ENCODE measurements at places on chromosomes 5 and 9.
A peak's percentile ranks its signal among the peaks of the same experiment; 100 is the strongest.

DNA sequence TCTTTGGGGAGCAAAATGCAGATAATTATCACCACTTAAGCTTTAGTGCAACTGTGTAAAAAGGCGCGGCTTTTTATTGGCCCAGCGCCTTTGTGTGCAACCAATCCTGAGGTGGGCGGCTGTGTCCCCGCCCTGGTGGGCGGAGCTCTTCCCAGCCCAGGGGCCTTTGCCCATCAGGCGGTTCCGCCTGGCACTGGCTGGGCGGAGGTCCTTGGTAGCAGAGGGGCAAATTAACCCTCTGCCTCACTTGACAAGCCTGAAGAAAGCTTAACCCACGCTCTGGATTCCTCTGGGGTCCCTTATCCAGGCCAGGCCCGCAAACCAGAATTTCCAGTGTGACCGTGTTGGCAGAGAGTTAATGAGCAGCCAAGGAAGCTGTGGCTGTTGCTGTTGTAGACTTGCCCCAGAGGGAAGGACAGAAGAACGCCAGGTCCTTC, 12.8 kb upstream of the NIPAL4 start:
- DNase-seq, result no peak

GRCh38 chr5:159128070-159128541, 28.4 kb upstream of the EBF1 start:
- DNase-seq, result no peak

DNA sequence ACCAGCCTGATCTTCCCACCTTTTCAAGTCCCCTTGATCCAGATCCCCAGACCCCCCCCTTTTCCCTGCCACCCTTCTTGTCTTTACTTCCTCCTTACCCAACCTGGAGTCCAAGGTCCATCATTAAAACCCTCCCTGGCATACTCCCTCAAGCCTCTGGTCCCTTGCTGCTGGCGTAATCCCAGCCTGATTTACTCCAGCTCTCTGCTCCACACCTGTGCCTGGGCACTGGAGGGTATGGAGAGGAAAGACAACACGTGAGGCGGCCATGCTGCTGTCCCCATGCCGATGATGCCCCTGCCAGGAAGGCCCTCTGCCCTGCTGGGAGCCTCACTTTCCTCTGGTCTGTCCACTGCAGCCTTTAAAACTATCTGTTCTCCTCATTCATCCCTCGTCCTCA, 5.1 kb downstream of the B4GALT7 start:
- DNase-seq, result no peak

DNA sequence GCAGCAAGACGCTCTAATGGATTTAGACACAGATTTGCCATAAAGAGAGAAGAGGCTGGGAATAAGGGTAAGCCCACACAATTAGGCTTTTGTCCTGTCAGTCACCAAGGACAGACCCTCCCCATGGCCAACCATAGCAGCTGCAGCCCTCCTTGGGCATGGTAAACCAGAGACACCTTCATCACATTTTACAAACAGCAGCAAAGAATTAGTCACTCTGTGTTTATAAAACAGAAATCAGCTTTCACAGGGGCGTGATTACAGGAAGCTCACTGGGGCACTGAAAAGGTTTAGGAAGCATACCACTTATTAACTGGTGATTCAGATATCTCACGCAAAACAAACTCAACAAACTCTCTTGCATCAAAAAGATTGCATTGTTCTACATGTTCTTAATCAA, 37.3 kb upstream of the ZNF622 start:
- peak; percentile 55 for DNase-seq

DNA sequence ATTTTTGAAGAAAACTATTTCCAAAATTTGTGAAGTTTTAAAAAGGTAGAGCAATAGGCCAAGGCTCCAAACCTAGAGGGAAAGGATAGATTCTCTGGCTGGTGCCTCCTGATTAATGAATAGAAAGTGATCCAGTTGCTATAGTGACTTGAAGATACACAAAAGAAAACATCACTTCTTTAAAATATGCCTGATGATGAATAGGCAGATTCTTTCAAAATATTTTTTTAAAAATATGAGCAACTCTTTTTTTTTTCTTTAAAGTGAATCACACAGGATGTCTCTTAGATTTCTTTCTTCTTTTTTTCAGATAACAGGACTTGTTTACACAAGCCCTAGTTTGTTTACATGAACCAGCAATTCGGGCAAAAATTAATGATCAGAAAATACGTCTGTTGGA, 124.4 kb downstream of the RFK start:
- DNase-seq, result peak; percentile 10

DNA sequence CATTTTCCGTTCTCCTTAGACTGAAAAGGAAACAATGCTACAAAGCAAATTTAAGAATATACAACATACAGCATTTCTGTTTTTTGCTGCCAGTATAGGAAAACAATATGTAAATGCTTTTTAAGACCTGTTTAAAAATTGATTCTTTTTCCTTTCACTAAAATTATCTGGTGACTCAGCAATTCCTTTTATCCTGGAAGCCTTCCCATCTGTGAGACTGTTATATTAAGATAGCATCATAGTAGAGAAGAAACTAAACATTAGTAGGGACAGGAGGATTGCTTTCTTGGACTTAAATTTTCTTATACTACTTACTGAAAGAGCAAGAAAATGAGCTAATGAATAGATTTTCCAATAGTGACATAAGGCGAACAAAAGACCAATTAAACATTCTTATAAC, 30.0 kb upstream of the GPR21 start:
- no peak for DNase-seq

DNA sequence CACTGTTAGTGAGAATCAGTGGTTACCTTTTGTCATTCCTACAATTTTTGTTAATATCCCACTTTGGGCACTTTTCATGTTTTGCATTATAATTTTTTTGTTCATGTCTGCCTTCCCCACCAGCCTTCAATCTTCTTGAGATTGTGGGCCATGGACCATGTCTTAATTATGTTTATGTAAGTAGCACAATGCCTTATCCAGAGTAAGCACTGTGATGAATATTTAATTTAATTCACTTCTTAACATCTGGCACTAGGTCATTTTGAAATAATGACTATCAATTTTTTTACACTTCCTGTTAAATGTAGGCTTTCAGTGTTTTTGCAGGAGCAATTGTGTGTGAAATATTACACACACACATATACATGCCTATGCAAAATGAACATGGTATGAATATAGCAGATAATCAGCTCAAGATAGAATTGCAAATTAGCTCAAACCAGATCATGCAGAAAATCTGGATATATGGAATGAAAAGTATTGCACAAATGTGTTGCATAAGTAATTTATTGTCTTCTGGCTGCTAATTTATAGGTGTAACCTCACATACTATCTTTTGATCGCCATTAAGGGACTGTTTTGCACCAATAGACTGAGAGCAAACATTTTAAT, 5.3 kb upstream of the SHOC1 start:
- DNase-seq, result no peak

DNA sequence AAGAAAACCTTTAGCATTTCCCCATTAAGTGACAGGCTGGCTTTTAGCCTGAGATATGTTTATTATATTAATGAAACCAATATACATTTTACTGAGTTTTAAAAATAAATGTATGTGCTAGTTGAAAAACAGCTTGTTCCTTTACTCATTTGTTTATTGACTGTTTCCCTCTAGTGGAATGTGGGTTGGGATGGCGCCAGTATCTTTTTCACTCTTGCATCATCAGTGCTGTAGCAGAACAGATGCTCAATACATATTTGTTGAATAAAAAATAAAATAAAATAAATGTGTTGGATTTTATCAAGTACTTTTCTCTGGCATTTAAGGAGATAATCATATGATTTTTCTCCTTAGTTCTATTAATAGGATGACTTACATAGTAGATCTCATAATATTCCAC, 43.0 kb downstream of the FSTL4 start:
- peak; percentile 21 for DNase-seq

- DNase-seq, result no peak
These were observed 3.7 kb upstream of the AMACR start for GRCh38 chr5:34011536-34011935.

DNA sequence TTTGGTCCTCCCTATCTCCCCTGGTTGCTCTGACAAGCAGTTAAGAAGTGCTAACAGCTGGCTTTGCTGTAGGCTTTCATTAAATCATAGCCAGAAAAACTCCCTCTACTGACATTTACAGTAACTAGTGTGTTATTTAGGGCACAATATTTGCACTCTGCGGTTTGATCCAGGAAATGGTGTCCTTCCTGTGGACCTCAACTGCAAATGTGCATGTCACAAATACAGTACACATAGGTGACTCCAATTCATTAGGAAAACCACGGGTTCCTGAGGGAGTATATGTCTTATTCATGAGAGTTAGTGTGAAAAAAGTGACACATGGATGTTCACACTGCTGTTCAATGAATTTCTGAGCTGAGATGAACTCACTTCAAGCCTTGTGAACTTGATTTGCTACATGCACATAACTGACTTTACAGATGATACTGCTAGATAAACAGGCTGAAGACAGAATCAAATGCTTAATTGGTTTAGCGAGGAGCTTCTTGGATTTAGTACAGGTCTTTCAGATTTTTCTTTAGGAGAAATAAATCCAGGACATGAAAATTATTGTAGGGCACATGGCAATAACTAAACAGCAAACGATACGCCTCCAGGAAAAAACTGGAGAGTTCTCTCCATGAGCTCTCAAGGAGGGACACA, 281.5 kb downstream of the EFNA5 start:
- peak; percentile 66 for DNase-seq

GRCh38 chr9:18692268-18692667, 218.3 kb downstream of the ADAMTSL1 start:
- no peak for DNase-seq

GRCh38 chr5:20166456-20166855, 178.5 kb upstream of the CDH18 start:
- DNase-seq, result no peak

GRCh38 chr5:55694152-55694830, 17.8 kb downstream of the SLC38A9 start:
- DNase-seq, result peak; percentile 60

DNA sequence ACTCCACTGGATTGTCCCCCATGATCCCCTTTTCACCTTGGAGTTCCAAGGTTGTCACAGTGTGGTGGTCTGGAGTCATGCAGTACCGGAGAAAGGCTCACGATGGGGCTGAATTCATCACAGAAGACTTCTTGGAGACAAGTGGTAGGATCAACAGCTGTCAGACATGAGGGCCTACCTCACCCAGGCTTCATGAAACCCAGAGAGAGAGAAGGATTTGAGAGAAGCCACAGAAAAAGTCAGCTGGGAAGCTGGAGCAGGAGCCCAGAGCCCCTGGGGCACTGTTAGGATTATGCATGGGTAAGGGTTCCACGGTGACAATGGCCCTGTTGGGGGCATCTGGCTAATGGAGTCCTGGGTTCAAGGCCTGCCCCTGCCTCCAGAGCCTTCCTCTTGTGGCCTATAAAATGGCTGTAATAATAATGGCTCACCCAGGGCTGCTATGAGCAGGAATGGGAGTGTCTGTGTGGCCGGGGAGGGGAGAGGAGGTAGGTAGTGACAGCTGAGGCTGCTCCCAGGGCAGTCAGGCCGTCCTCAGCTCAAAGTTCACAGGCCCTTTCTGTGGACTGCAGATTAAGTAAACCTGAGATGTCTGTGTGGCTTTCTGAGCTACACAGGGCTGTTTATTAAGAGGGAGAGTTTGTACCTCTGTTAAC, 910 bp downstream of the TRIM14 start:
- peak; percentile 58 for DNase-seq

GRCh38 chr9:35687306-35687705, 2.4 kb downstream of the TPM2 start:
- no peak for DNase-seq

- DNase-seq, result peak; percentile 77
These were observed 433.5 kb upstream of the POU5F2 start for GRCh38 chr5:94174748-94175411.

- no peak for DNase-seq
These were observed 28.0 kb upstream of the SLC2A8 start for GRCh38 chr9:127368852-127369402.

DNA sequence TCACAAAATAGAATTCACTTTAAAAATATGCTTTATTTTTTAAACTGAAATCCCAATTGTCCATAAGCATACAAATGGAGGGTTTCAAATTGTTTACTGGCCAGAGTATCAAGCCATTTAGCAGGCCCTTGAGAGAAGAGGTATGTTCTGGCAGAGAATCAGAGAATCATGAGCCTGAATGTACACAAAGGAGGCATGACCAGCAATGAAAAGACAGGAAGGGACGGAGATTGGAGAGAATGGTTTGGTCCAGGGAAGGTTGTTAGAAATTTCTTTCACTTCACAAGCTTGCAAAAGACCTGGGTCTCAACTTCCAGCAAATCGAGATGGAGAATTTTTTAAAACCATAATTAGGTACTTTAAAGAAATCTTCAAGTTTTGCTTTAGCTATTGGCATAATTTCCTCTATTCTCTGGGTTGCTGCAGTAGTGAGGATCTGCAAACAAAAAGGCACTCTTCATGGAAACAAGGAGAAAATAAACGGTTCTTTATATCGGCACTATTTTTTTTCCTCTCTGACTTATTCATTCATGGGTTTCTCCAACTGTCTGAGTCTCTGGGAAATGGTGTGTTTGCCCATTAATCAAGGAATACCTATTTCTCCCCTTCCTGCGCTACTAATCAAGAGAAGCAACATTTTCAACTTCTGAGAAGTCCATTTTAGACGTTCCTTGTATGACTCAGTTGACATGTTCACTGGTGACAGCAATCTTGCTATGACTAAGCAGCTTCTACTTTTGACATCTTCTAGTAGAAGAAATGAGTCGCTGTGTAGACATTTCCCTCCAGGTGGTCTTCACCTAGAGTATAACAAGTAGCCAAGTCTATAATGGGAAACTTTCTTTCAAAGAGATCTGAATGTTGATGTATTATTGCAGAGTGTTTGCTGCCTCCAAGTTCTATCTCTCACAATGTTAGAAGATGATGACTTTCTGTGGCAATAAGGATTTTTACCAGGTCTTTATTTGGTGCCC, 23.1 kb upstream of the ERCC6L2 start:
- peak; percentile 91 for DNase-seq

DNA sequence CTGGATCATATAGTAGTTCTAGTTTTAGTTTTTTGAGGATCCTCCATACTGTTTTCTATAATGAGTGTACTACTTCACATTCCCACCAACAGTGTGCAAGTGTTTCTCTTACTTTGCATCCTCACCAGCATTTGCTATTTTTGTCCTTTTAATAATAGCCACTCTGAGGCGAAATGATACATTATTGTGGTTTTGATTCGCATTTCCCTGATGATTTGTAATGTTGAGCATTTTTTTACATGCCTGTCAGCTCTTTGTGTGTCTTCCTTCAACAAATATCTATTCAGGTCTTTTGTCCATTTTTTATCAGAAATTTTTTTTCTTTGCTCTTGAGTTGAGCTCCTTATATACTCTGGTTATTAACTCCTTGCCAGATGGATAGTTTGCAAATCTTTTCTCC, 114.0 kb downstream of the ADAMTSL1 start:
- peak; percentile 44 for DNase-seq

- DNase-seq, result no peak
These were observed 1350.1 kb upstream of the C9orf72 start for GRCh38 chr9:28923351-28923750.

- peak; percentile 50 for DNase-seq
These were observed at the start of gene LARP1 for GRCh38 chr5:154755361-154756008. TSS of gene LARP1 (plus strand) at chr5:154755377. CDS start at chr5:154755758, 381 bp downstream.

Data from ELR (cell line).